ENCODE measurements at places on chromosomes 2 and 18.

- DNase-seq = no peak
Observed at GRCh38 chr2:133657591-133657990, 89.3 kb upstream of the NCKAP5 start.

GRCh38 chr18:30889519-30890301 lies 152.8 kb downstream of the DSC3 start:
- no peak for DNase-seq

- DNase-seq = no peak
Observed at GRCh38 chr2:67463810-67464209, 66.7 kb downstream of the ETAA1 start.

DNA sequence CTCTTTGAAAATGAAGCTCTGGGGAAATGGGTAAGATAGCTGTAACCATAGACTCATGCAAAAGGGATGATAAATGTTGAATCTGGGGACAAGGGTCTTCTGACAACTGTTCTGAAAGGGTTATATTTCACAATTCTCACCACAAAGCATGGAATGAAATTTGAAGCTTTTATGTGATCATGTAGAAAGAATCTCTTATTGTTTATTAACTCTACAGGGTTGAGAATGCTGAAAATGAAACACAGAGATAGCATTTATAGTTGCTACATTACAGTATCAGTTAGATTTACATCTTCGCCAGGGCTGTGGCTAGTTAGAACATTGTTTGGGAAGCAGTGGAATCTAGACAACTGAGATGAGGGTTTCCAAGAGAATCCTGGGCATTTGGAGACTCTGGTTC lies 97.4 kb upstream of the LHCGR start:
- DNase-seq = no peak

GRCh38 chr2:68766376-68766845 lies 31.8 kb downstream of the ARHGAP25 start:
- DNase-seq = no peak

DNA sequence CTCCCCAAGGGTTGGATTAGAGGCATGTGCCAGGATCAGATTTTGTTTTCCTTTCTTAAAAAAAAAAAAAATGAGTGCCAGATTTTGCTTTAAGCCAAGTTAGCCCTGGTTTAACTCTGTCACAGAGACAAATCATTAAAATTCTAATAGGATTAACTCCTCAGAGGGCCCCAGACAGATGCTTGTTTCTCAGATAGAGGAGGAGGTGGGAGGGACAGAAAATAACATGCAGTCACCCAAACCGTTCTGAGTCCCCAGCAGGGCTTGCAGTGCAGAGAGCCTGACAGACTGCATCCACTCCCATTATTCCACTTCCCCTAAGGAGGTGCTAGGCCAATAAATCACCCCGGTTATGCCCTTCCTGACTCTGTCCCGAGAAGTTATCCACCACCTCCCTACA lies 6.3 kb upstream of the PROKR1 start:
- DNase-seq = no peak

- no peak for DNase-seq
Observed at GRCh38 chr2:132875193-132875592, 205.2 kb upstream of the LYPD1 start.

GRCh38 chr18:5627776-5628511 lies 84.1 kb upstream of the EPB41L3 start:
- no peak for DNase-seq

All from HFFc6 (cell line).